Activated CD4-positive, alpha-beta T cell treated with anti-CD3 and anti-CD28 coated beads, Interleukin-2, amount 50 U/mL, for 4 hours (primary cell): ENCODE measurements at places on chromosomes 4 and X.

GRCh38 chr4:101806914-101807313, 16.4 kb downstream of the BANK1 start:
- DNase-seq = no peak

DNA sequence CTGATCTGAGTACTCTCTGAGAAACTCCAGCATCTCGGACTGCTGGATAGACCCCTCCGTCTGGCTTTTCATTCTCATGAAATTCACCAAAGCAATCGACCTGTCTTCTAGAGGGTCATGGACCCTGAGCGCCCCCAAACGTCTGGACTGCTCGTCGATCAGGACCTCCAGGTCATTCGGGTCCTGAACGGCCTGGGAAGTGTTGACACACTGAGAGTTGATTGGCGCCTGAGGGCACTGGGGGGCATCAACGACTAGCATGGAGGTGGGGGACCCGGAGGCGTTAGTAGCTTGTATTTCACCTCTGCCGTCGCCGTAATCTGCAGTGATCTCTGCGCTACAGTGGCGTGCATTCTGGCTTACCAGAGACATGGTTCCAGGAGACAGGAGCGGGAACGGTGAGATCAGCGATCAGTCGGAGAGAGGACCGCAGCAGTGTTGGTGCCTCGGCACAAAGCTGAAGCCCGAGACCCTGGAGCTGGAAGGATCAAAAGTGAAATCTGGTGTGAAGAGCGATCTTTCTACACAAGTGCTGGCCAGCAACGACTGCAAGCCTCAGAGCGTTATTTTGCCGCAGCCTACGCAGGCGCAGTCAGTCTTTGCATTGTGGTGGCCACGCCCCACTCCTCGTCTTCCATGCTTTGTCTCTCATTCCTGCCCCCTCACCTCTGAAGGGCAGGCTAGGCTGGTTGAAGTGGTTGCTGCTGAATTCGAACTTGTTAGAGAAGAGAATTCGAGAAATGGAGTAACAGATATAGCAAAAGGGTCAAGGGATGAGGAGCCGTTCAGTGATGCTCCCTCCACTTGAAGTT, at the start of gene MAGEE2:
Gene MAGEE2, minus strand, starts transcription at position 575 of the 812 bp plus-strand sequence. Its CDS starts 203 bp downstream, at position 372.
- no peak for DNase-seq

- DNase-seq = no peak
Observed at GRCh38 chr4:57098941-57099340, 11.2 kb downstream of the IGFBP7 start.

- DNase-seq = no peak
Observed at GRCh38 chr4:100356172-100356571, 161.7 kb downstream of the EMCN start.

- DNase-seq = no peak
Observed at GRCh38 chr4:6869944-6870343, 39.7 kb upstream of the TBC1D14 start.

DNA sequence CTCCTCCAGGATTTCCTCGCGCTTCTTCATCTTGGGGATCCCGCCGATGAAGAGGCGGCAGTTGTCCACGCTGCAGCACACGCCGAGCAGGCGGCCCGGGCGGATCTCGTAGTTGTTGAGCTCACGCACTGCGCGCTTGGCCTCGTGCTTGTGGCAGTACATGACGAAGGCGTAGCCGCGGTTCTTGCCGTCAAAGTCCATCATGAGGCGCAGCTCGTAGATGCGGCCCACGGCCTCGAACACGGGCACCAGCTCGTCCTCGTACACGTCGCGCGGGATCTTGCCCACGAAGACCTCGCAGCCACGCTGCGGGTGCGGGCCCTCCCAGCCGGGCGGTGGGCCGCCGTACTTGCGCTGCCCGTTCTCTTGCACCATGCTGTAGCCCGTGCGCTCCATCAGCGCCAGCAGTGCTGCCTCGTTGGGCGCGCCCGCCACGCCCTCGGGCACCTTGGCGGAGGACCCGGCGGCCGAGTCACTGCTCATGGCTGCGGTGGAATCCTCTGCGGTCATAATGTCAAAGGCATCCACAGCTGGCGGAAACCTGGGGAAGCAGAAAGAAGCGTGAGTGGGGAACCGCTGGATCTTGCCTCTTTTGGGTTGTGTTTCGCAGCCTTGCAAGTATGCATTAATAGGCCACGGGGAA, 103.4 kb downstream of the CHRNA9 start:
- DNase-seq = no peak

GRCh38 chr4:22901631-22902030, 208.9 kb downstream of the GBA3 start:
- no peak for DNase-seq

DNA sequence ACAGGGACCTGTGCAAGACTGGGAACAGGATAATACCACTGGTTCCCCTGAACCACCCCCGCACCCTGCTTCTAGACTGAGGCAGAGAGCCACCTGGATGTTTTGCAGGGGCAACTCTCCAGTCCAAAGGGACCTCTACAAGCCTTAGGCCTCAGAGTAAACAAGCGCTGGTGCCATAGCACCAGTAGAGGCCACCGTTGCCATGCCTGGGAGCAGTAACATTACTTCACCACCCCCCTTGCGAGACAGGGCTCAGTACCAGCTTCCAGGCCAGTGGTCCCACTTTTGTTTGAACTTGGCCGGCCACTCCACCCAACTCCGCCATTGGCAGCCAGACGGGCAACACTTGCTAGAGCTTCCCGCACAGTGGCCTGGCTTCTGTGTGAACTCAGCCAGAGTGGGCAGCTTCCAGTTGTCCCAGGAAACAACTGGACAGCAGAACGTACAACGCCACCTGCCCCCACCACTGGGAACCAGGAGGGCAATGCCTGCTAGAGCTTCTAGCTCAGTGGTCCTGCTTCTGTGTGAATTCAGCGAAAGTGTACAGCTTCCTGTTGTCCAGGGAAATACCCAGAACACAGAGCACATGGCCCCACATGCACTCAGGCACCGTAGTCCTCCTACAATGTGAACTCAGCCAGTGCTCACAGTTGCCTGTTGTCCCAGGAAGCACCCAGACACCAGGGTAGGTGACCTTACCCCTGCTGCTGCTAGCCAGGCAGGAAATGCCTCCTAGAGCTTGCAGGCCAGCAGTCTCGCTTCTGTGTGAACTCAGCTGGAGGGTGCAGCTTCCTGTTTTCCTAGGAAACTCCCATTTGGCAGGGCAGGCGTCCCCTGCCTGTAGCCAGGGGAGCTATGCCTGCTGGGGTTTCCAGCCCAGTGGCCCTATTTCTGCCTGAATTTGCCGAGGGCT, 39.9 kb upstream of the PCDH19 start:
- no peak for DNase-seq

GRCh38 chr4:8297141-8297601, 27.6 kb downstream of the HTRA3 start:
- no peak for DNase-seq

- no peak for DNase-seq
Observed at GRCh38 chrX:31497086-31497485, 425.2 kb upstream of the FTHL17 start.

GRCh38 chr4:97374526-97374925, 768.8 kb downstream of the STPG2 start:
- no peak for DNase-seq

GRCh38 chr4:169976951-169977350, 49.2 kb downstream of the MFAP3L start:
- no peak for DNase-seq

- no peak for DNase-seq
Observed at GRCh38 chr4:69497886-69498395, 2.2 kb upstream of the UGT2B4 start.

GRCh38 chr4:46389301-46389775, 590 bp downstream of the GABRA2 start:
- no peak for DNase-seq

- DNase-seq = no peak
Observed at GRCh38 chr4:6439120-6439762, 33.2 kb downstream of the PPP2R2C start.

GRCh38 chr4:15996773-15997172, 33.8 kb upstream of the FGFBP2 start:
- DNase-seq = no peak

DNA sequence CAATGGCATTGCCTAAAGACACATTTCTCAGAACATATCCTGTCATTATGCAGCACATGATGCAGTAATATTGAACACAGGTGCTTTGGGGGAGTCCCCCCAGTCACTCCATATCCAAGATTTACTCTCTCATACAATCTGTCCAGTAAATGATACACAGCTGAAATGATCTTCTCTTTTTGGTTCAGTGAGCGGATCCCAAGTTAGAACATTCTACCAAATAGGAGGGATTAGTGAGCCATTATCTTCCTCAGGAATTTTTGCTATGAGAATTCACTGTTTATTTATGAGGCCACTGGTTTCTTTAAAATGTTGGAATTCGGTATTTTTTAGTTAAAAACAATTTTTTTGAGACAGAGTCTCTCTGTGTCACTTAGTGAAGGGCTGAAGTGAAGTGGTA, 96.5 kb downstream of the TRAPPC11 start:
- DNase-seq = no peak

DNA sequence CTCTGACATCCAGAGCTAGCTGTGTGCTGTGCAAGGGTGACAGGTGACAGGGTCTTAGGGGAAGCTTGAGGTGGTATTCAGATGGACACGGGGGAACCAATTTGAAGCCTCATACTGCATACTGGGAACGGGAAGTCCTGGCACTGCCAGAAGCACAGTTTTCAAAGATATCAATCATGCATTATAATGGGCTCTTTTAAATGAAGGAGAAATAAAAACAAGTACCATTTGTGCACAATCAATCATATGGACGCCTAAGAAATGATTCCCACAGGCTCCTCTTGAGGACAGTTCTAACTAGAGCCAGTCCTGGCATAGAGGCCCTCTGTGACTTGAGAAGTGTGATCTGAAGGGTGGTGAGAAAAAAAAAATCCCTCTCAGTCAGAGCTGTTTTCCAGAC, 50.9 kb downstream of the TSC22D3 start:
- DNase-seq = no peak

DNA sequence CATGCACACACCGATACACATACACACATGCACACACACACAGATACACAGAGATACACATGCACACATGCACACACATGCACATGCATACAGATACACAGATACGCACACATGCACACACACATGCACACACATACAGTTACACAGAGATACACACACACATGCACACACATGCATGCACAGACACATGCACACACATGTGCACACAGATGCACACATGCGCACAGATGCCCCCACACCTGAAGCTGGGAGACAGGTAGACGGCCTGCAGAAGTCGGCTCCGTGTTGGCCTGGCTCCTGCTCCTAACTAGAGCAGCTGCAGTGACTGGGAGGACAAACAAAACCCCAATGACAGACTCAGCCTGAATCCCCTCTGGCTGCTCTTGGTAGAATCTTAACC, 46.8 kb downstream of the PSAPL1 start:
- DNase-seq = no peak

GRCh38 chr4:142427456-142427855, 418.6 kb downstream of the INPP4B start:
- no peak for DNase-seq
